ENCODE measurements at places on chromosomes 5 and 9.

DNA sequence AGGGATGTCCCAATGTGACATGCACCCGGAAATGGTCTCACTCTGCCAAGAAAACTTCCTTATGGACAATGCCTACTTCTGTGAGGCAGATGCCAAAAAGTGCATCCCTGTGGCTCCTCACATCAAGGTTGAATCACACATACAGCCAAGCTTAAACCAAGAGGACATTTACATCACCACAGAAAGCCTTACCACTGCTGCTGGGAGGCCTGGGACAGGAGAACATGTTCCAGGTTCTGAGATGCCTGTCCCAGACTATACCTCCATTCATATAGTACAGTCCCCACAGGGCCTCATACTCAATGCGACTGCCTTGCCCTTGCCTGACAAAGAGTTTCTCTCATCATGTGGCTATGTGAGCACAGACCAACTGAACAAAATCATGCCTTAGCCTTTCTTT is 37.6 kb upstream of the CCDC152 start:
- no peak for DNase-seq

DNA sequence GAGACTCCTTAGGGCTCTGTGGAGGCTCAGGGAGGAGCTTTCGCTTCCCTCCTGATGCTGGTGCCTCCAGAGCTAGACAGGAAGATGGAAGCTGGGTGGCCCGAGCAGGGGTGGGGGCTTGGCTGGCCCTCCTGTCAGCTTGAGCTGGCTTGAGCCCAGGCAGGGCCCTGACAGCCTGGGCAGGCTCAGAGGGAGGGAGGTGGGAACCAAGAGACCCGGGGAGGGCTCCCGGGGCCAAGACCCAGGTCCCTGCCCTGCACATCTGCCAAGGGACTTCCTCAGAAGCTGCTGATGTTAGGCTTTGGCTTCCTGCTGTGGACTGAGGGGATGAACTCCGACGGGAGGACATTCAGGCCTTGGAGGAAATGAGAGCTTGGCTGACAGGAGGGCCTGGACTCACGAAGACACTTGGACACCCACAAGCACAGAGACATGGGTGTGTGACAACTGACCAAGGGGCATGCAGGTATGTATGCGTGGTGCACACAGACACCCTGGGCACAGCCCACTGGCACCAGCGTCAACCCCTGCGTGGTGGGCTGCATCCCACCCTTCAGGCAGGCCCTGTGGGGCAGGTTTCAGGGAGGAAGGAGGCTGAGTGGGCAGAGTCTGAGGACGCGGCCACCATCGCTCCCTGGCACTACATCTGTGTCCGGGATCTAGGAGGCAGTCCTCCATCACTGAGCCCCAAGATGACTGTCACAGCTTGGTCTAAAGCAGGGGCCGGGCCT is 1.7 kb upstream of the LTC4S start:
- DNase-seq, result no peak

DNA sequence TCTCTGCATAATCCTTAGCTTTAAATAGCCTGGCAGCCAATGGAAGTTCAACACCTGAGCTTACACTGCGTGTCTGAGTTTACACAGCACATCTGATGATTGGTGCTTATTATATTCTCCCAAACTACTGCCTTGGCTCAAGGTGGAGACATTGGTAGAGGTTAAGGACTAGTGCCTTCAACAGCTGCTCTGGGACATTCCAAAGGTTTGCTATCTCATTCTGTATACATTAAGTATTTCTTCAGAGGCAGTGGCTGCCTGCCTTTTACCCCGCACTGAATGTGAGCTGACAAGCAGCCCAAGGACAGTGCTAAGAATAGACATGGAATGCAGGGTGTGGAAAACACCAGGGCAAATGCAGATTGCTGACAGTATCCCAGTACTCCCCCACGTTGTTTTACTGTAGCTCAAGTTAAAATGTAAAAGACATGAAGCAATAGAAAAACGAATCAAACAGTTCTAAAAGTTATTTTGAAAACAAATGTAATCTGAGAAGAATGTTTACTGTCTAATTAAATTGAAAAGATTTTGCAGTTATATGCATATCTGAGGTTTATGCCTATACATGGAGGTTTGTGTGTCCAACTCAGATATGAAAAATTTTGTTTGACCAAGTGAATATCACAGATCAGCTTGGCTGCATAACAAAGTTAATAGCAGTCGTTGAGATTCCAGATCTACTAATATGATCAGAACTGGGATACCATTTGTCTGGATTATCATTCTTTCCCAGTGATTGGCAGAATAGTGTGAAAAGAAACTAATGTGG is 1.8 kb downstream of the HSPB3 start:
- no peak for DNase-seq

DNA sequence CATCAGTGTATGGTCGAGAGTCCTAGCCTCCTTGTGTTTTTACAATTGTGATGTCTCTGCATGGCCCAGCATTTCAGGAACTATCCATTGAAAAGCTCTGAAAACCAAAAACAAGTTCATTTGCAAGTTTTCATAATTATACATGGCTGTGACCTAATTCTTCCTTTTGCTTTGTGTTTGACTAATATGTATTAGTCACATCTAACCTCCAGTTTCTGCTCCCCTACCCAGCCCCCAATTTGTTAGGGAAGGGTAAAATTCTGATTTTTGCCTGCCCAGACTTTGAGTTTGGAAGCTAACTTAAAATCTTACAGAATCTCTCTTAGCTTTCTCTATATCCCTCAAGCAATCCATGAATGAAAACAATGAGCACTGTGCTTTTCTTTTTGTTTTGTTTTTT is 128.2 kb upstream of the SEMA6A start:
- no peak for DNase-seq

DNA sequence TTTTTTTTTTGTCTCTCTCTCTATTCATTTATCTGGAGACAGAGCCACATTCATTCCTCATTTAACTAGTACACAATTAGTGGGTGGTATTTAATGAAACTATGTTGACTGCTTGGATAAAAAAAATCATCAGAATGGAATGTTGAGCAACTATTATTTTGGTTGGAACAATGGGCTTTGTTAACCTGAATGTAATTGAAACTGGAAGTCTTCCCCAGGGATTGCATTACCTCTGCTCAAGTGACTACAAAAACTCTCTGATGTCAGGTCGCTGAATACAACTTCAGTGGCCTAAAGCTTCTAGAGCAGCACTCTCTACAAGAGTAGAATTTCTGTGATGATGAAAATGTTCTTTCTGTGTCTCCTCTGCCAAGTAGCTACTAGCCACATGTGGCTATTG is 295.8 kb downstream of the DEPDC1B start:
- DNase-seq, result no peak

GRCh38 chr9:82606071-82606470 is 456.9 kb downstream of the RASEF start:
- DNase-seq, result no peak

DNA sequence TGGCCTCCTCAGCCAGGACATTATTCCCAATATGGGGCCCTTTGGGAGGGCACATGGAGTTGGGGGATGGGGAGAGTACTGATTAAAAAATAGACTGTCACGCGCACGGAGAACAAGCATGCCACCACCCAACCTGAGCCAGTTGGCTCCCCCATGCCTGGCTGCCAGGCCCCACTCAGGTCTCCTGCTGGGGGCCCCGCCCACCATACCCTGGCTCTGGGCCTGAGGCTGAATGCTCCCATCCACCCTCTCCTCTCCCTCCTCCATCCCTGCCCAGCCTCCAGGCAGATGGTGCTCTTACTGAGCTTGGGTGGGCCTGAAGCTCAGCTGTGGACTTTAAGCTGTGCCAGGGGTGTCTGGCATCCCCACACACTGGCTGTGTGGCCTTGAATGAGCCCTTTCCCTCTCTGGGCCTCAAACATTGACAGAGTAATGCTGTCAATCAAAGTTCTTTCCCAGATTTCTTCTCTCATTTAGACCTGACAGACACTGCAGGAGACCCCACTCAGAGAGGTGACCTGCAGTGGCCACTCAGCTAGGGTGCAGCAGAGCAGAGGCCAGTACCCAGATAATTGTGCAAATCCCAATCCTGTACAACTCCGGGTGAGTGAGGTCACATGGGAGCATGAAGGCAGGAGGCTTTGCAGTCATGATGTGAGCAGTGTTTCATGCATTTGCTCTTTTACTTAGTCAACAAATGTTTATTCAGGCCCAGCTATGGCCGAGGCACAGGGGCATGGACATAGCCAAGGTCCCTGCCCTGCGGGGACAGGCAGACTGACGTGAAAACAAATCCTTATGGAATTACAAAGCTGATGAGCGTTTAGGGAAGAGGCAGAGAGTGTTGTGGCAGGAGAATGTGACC is 9.8 kb upstream of the SYNPO start:
- no peak for DNase-seq

GRCh38 chr9:79526149-79526672 is 45.6 kb upstream of the TLE4 start:
- no peak for DNase-seq

- DNase-seq, result no peak
These were observed 474.9 kb upstream of the CDH10 start for GRCh38 chr5:25119650-25120049.

GRCh38 chr5:647727-648126 is 35.6 kb downstream of the CEP72 start:
- no peak for DNase-seq

DNA sequence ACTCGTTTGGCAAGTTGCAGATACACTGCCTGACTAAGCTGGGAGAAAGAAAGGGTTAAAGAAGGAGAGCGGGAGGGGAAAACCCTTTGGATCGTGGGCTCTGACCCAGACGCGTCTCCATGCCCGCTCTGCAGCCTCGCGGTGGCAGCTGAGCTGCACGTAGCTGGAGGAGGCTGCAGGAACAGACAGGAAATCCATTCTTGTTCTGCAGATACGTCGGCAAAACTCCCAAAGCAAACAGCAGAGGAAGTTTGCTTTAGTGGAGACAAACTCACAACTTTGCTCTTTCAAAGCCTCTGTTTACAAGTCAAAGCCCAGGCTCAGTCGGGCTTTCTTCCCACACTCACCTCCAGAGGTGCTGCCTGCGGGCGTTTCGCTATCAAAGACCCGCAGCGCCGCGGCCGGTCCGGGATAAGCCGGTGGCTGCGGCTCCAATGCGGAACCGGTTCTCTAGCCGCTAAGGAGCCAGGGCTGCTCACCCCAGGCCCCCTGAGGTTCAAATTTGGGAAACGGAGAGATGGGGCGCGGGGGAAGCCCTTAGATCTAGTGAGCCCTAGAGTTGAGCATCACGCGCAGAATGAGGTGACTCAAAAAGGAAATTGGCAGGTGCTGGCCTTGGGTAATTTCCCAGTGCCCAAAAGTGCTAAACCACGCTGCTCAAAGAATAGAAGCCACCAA is 60.7 kb downstream of the MAT2B start:
- DNase-seq, result no peak

DNA sequence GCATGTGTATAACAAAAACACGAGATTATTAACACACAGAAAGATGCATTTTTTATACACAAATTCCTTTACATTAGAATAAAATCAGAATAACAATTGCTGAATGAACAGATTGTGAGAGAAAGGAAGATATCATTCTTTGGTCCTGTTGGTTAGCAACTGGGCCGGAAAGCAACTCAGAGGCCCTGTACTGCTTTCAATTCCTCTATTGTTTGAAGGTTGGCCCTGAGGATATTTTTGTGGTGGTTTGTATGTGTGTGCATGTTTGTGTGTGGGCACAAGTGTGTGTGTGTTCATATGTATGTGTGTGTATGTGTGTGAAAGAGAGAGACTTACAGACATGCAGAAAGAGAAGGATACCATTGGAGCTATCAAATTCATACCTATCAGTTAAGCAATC is 356.8 kb upstream of the DMAC1 start:
- DNase-seq, result no peak

- DNase-seq, result no peak
These were observed 50.2 kb upstream of the SNAPC3 start for GRCh38 chr9:15372455-15372854.

DNA sequence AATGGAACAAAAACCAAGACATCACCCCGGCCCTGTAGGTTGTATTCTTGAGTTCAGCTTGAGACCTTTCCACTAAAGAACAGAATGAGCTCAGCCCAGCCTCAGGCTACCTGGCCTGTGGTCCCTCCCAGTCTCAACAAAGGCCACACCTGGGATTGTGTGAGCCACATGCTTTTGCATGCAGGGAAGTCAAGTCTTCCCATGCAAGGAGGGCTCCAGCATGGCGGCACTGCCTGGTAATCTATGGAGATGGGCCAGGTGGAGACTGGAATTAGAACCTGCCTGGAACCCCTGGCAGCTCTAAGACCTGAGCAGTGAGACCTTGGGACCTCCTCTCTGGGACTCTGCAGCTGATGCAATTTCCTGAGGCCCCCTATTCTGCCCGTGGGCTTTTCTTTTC is 49.4 kb upstream of the OTULINL start:
- DNase-seq, result no peak

GRCh38 chr5:119316086-119316485 is 39.7 kb upstream of the TNFAIP8 start:
- no peak for DNase-seq
